Chondrocyte (in vitro differentiated cells): ENCODE measurements at places on chromosomes 2 and 18.

GRCh38 chr2:13539296-13539695, 822.6 kb downstream of the TRIB2 start:
- DNase-seq: no peak

GRCh38 chr2:181575650-181576025, 81.3 kb downstream of the CERKL start:
- no peak for DNase-seq

DNA sequence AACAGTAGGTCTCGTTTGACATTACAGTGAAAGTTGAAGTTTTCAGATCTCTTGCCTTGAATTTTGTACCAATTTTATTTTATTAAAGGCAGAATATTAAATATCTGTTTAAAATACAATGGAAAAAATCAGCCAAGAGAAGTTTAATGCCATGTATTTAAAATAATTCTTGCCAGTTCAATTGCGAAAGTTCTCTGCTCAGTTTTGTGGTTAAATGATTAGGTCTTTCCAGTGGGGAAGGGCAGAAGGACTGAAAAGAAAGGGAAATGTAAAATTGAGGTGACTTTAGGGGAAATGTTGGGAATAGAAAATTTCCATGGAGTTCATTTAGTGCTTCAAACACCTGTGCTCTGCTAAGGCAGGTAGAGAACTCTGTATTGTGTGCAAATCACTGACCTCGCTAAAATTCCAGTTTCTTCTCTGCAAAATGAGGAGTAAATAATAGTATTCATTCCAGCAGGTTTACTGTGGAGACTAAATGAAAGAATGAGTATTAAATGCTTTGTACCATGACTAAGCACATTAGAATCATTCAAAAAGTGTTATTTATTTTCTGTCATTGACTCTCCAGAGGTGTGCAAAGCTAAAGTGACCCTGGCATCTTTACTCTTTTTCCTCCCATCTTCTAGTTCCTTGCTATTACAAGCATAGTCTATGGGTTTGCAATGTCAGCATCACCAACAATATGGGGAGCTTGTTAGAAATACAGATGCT, 74.4 kb downstream of the KIAA1328 start:
- DNase-seq: no peak

DNA sequence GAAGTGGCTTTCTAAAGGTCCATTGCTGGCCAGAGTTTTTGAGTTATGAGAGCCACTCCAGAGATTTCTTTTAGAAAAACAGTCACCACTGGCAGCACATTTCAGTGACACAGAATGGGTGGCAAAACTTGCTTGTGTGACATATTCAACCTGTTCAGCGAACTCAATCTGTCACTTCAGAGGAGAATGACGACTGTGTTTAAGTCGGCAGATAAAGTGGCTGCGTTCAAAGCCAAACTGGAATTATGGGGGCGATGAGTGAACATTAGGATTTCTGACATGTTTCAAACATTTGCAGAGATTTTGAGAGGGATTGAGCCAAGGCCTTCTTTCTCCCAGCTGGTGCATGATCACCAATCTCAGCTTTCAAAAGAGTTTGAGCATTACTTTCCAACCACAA, 139.6 kb upstream of the B3GNT2 start:
- DNase-seq: no peak
